ENCODE measurements at places on chromosomes 3 and 15.

DNA sequence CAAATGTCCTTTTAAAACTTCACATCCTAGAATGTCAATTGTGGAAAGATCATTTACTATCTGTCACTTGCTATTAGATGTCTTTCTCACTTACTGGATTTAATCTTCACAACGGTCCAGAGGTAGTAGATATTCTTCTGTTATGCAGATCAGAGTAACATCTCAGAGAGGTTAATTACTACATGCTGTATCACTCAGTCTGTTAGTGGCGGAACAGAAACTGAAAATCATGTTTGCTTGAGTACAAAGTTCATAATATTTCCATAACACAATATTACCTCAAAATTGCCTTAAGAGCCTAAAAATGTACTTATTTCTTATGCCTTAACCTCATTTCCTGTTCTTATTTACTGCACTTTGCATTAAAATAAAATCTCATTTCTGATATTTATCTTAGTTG is 28.6 kb upstream of the GPR149 start:
- DNase-seq: no peak

GRCh38 chr3:112136046-112136445 is 3.0 kb upstream of the GCSAM start:
- DNase-seq: no peak

- no peak for DNase-seq
Measured at GRCh38 chr15:99731336-99732123, 1.7 kb downstream of the LYSMD4 start.

DNA sequence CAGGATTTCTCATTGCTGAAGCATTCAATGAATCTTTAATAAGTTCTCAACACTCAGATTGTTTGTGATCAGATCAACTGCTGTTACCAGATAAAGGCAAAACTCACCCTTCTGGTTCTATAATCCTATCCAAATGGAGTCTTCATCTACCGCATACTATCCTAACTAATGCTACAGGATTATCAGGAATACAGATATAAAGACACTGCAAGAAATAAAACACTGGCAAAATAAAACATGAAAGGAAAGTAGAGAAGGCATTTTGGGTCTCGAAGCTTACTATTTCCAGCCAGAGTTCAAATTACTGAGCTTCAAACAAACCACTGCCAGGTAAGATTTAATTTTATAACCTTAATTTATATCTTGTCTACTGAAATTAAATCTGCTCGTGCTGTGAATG is 524 bp downstream of the CHRM5 start:
- no peak for DNase-seq

GRCh38 chr15:63246691-63247469 is 30.5 kb upstream of the APH1B start:
- DNase-seq: no peak

DNA sequence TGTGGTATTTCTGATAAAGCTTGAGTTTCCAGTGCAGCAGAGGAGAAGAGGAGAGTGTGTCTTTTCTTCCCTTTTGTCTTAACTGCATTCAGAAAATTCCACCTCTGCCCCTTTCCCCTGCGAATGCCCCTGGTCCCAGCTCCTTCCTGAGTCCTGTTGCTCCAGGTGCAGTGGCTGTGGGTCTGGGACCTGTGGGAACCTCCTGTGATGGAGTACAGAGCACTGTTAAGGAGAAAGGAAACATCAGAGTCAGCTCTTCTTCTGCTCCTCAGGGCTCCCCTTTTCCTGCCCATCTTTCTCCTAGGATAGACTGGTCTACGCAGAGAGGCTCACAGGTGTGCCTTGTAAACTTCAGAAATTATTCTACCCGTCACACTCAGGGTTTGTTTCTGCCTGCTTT is 165.8 kb upstream of the ROPN1 start:
- DNase-seq: no peak

GRCh38 chr3:98596541-98597500 is 3.4 kb upstream of the CPOX start:
- DNase-seq: peak; percentile 37

DNA sequence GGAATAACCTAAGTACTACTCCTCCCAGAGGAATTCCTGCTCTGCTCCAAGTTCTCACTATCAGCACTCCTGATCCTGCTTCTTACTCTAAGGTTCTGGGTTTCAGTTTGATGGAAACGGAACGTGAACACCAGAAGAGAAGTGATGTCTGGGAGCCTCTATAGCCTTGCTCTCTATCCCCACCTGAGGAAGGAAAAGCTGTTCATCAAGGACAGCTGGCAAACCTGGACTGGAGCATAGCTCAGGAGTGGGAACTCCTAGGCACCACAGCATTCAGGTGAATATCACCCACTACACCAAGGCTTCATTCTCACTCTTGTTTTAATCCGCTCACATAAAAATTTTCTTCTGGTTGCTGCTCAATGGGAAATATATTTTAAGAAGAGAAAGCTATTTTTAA is 13.0 kb upstream of the CADPS start:
- peak; percentile 68 for DNase-seq

DNA sequence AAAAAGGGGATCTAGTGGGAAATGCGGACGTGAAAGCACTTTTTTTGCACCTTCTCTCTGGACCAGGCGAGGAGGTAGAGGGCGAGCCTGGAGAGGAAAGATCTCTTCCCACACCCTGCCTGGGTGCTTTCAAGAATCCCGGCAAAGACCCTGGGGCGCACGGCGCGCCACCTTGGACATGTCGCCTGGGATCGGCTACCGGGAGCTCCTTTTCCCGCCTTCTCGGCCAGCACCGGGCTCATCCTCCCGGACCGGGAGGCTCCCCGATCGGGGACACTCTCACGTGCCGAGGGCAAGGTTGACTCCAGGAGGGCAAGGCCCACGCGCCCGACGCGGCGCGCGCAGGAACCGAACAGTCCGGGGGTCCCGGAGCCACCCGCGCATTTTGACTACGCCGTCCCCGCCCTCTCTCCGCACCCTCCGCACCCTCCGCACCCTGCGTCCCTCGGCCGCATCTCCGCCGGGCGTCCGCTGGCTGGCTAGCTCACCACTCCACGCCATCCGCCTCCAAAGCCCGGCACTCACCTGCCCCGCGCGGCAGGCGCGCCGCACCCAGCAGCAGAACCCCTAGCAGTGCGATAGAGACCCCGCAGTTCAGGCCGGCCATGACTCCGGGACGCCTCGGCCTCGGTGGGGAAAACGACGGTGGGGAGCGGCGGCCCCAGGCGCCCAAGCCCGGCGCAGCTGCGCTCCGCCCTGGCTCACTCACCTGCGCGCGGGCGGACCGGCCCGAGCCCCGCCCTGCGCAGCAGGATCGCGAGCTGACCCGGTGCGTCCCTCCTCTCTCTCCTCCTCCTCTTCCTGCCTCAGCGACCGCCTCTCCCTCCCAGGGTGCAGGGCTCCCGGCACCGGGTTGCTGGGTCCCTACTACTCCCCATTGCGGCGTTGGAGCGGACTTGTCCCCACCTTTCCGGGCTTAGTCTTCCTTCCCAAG is at the start of gene CDCP1:
Gene CDCP1, minus strand, starts transcription at position 698 of the 934 bp plus-strand sequence. Its CDS starts 91 bp downstream, at position 607.
- DNase-seq: no peak

GRCh38 chr3:119042162-119042561 is 7.5 kb upstream of the IGSF11 start:
- no peak for DNase-seq

DNA sequence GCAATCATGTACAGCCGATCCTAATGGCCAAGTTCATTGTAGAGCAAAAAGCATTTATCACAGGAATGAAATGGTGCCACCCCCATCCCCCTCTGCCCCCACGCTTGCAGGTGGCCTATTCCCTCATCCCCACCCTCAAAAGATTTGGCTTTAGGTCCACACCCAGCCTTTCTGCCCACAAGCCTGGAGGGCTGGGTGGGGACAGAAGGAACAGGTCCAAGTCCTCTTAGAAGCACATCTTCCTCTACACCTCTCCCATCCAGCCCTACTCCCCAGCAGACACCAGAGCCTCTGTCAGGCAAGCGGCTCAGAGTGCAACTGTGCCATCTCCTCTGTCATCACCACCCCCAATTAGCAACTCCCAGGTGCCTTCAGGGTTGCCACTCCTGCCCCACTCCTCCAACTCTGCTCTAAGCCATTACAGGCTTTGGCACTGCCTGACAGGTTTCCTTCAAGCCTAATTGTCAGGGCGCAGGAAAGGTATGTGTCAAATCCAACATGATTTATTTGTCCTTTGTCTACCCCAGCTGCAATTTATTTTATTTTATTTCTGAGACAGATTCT is 49.4 kb downstream of the DAPK2 start:
- DNase-seq: no peak

DNA sequence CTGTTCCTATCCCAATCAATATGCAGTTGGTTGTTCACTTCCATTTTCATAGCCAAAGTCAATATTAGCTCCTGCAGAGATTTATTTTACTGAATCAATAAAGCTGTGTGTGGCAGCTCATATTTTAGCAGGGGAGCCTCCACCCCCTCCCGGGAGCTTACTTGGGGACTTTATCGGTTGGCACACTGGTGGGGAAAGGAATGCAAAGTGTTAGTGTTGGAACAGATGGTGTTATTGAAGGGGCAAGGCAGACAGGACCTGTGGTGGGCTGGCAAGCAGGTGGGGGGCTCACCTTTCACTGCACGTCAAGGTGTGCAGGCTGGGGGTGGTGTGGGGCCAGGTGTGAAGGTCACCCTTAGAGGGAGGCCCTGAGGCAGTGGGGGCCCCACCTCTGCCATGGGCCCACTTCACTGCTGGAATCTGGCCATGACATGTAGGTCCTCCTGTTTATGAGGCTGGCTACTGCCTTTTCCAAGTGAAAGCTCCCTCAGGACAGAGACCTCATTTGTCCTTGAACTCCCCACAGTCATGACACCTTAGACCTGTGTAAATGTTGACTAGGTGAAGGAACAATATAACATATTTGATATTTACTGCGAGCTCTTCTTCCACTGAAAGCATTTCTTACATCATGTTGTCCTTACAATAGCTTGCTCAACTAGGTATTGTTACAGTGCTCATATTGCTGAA is 44.0 kb upstream of the SEC22A start:
- no peak for DNase-seq

DNA sequence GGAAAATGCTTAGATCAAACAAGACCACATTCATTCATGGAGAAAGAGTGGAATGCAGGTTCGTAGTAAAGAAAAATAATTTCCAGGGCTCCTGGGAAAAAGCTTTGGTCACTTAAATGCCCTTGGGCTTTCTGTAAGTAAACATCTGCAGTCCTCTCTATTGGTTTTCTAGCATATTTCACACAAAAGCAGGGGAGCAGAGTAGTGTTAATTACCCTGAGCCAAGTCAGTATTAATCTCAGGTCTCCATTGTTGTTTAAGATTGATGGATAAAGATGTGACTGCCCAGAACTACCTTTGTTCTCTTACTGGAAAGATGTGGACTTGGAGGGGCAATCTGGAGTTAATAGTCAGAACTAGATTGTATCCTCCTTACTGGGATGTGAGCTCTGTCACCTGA is 242.6 kb downstream of the PTPRG start:
- no peak for DNase-seq

GRCh38 chr3:71303627-71304200 is 279.8 kb downstream of the FOXP1 start:
- DNase-seq: no peak

- DNase-seq: no peak
Measured at GRCh38 chr3:153633407-153633806, 471.4 kb downstream of the RAP2B start.

GRCh38 chr3:112027826-112028225 is 6.7 kb upstream of the TMPRSS7 start:
- no peak for DNase-seq

- DNase-seq: no peak
Measured at GRCh38 chr3:182436547-182436946, 356.8 kb upstream of the ATP11B start.

- DNase-seq: no peak
Measured at GRCh38 chr15:101358895-101359294, 63.8 kb upstream of the SNRPA1 start.

GRCh38 chr15:72136170-72137051 is 18.2 kb downstream of the SENP8 start:
- no peak for DNase-seq

GRCh38 chr3:155712008-155712407 is 32.9 kb downstream of the PLCH1 start:
- no peak for DNase-seq

- DNase-seq: no peak
Measured at GRCh38 chr3:160616716-160617115, 51.3 kb upstream of the KPNA4 start.

DNA sequence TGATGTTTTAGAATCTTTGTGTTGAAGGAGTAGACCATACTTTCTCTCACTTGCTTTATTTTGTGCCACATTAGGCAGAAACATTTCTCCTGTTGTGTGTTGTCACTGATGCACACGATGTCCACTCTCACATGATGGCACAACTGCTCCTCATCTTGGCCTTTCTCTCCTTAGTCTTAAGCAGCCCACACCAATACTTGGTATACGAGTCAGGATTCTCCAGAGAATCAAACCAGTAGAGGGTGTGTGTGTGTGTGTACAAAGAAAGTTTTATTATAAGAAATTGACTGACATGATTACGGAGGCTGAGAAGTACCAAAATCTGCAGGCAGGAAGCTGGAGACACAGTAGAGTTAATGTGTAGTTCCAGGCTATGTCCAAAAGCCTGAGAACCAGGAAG is 187.1 kb downstream of the ALCAM start:
- no peak for DNase-seq

DNA sequence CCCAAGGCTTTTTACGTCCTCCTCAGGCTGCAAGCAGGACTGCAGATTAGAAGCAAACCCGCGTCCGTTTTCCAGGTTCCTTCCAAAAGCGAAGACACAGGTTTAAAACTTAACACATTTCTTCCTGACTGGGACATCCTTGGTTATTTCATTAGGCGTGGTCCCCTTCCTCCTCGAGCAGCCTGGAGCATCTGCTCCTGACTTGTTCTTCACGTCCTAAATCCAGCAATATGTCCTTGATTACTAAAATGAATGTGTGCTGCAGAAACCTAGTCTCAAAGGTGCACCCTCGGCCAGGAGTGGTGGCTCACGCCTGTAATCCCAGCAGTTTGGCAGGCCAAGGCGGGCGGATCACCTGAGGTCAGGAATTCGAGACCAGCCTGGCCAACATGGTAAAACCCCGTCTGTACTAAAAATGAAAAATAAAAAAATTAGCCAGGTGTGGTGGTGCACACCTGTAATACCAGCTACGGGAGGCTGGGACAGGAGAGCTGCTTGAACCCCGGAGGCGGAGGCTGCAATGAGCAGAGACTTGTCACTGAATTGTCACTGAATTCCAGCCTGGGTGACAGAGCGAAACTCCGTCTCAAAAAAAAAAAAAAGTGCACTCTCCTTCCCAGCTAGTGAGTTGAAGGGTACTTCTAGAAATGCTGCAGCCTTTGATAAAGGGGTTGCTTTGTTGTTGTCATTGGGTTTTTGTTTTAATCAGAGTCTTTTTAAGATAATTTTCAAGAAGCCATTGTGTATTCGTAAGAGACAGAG is 842 bp upstream of the LRIG1 start:
- no peak for DNase-seq

- no peak for DNase-seq
Measured at GRCh38 chr15:47331829-47332393, 385.4 kb upstream of the SEMA6D start.
